ENCODE measurements at places on chromosomes 4 and X. TPM values are rescaled to one million over a fixed set of nuclear protein-coding genes. Genes with fewer than 3 reads are reported as not detected.

Gene UCHL1
- total RNA-seq = 464 TPM

Gene HPSE
- 15.2 TPM for total RNA-seq

Gene NEIL3
- 0.65 TPM for total RNA-seq

Gene KLHL13
- 5.1 TPM for total RNA-seq

Gene MTMR8
- total RNA-seq = not detected

Gene PRDM8
- 3.1 TPM for total RNA-seq

Gene LONRF3
- total RNA-seq = not detected

Gene CSN1S1
- total RNA-seq = not detected

Gene HOPX
- total RNA-seq = 15.4 TPM

Gene TACR3
- not detected for total RNA-seq

Gene HTRA3
- 14.6 TPM for total RNA-seq

Gene BEX4
- 2.8 TPM for total RNA-seq

Gene CT55
- total RNA-seq = not detected

Gene TRIM61
- total RNA-seq = 2.7 TPM

Gene ZMAT1
- not detected for total RNA-seq

Gene ING2
- total RNA-seq = 6.3 TPM

Gene CDX4
- total RNA-seq = not detected

Gene SLIT2
- 24.1 TPM for total RNA-seq

Gene KLHL4
- 10.9 TPM for total RNA-seq

Gene GCNA
- 0.81 TPM for total RNA-seq

Gene NXF3
- total RNA-seq = not detected

Gene GPRIN3
- 0.18 TPM for total RNA-seq

Gene NEUROG2
- not detected for total RNA-seq

Gene XK
- total RNA-seq = 0.32 TPM

Gene RNF212
- 4.2 TPM for total RNA-seq

Gene OPHN1
- total RNA-seq = 4.7 TPM

Gene ADH7
- not detected for total RNA-seq

Gene GUCY1A1
- total RNA-seq = 1.1 TPM

Gene VCX
- total RNA-seq = not detected

Gene LRP2BP
- total RNA-seq = 0.18 TPM

Gene LUZP4
- total RNA-seq = not detected

Gene NPY2R
- 3.9 TPM for total RNA-seq

Data from cardiac atrium fibroblast (primary cell).